ENCODE measurements at places on chromosomes 5 and 9.

GRCh38 chr9:33158843-33159776 lies 8.0 kb downstream of the B4GALT1 start:
- DNase-seq: no peak

DNA sequence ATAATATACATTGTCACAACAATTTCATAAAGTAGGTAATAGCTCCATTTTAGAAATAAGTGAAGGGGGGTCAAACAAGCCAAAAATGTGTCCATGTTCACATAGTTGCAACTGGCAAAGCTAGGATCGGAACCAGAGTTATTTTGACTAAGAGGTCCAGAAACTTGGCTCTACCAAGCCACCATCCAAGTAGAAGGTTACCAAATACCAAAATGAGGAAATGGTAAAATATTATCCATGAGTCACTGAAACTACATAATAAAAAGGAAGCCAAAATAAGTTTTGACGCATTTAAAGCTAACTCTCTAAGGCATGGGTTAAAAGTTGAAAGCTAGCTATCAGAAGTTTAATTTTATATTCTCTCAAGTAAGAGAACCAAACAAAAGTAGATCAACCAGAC lies 886.9 kb upstream of the DMAC1 start:
- DNase-seq: no peak

- no peak for DNase-seq
Observed at GRCh38 chr9:32954642-32955041, 46.8 kb downstream of the APTX start.

DNA sequence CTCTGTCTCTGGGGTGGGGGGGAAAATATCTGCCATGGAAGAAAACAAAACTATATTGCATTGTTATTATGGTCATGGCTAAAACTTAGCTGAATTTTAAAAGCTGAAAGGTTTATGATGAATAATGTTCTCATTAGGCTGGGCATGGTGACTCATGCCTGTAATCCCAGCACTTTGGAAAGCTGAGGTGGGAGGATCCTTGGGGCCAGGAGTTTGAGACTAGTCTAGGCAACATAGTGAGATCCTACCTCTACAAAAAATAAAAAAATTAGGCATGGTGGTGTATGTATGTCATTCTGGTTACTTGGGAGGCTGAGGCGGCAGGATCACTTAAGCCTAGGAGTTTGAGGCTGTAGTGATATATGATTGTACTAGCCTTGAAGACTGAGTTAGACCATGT lies 44.5 kb downstream of the IPO11 start:
- DNase-seq: no peak

DNA sequence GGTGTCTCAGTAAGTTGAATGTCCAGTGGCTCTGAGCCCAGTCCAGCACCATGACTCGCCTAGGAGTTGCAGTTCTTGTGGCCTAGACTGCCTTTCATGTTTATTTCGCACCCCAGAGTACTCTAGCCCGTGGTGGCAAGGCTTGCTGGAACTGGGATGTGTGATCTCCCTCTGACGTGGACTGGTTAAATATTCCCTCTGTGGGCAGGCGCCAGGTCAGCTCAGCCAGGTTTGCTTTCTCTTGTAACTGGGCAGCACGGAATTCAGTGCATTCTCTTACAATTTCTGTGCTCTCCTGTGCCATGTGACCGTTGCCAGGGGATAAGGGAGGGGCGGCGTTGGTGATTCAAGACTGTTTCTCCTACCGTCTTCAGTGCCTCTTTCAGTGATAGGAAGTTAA lies 270.8 kb downstream of the KDM4C start:
- DNase-seq: no peak

- DNase-seq: no peak
Observed at GRCh38 chr5:180050121-180050940, 21.2 kb downstream of the RNF130 start.

GRCh38 chr9:134895908-134896833 lies 15.6 kb downstream of the FCN2 start:
- DNase-seq: no peak

GRCh38 chr5:115607935-115608334 lies 5.7 kb upstream of the TICAM2 start:
- DNase-seq: no peak

- no peak for DNase-seq
Observed at GRCh38 chr9:8857926-8858595, 1058.5 kb upstream of the DMAC1 start.

DNA sequence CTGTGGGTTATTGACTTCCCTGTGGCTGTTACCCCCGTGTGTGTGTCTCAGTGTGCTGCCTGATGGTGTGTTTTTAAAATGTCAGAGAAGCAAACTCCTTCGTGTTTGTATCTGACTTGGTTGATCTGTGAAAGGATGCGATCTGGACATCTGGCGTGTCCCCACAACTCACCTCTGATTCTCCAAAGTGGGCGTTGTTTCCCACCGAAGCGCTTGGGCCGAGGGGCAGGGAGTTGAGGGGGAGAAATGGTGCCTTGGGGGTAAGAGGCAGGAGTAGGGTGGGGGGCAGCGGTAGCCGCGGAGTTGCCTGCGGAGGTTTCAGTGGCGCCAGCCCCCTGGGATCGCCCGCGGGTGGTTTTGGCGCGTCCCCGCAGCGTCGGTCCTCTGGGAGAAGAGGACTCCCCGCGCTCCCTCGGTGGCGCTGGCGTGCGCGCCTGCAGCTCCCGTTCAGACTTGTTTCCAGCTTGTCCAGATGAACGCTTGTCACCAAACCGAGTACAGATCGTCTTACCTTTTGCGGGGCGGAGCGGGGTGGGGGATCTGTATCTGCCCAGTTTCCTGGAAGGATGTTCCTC lies 1.1 kb downstream of the MAST4 start:
- DNase-seq: no peak

DNA sequence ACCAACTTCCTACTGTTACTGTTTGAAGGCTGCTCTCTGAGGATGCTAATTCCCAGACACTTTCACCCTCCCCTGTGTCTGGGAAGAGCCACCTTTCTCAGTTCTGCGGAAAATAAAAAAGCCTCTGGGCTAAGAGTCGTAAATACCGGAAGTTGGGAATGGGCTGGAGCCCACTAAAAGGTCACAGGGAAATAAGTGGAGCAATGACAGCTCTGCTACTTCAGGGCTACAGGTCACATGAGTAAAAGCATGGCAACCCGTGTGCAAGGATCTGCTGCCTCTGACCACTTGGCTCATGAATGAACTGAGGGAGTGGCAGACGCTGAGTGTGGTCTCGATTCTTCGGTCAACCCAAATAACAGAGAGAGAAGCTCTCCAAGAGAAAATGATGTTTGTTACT lies 25.8 kb upstream of the ATP6V1G1 start:
- DNase-seq: no peak

DNA sequence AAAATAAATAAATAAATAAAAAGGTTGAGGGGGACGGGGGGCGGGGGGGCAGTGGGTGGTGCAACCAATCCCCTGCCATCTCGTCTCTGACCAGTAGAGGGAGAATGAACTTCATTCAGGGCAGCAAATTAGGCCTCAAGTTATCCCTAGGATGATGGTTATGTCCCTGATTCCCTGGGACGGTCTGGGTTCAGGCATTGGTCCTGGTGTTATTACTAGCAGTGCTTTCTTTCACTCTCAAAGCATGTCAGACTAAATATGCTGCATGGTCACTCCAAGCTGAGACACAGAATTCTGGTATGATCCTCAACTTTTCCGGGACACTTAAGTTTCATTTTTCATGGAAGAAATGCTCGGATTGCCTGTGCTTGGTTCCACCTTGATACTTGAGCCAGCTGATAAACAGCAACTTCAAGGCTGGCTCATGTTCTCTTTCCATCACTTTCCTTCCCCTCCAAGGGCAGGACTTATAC lies 59.4 kb downstream of the DAP start:
- no peak for DNase-seq

DNA sequence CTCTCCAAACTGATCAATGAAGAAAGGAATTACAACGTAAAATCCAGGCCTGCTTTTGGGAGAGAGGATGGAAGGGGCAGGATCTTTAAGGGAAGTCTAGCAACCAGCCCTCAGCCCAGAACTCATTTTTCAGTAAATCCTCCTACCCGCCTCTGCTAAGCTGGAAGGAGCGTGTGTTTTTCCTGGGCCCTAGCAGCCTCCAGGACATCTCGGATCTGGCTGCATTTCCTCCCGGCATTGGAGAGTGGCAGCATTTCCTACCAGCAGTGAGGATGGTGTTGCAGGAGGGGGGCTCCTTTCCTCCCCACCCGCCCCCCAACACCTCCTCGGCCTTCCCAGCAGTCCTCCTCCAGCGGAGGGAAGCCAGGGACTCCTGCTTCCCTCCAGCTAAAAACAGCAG lies 54.5 kb downstream of the DCP2 start:
- no peak for DNase-seq

DNA sequence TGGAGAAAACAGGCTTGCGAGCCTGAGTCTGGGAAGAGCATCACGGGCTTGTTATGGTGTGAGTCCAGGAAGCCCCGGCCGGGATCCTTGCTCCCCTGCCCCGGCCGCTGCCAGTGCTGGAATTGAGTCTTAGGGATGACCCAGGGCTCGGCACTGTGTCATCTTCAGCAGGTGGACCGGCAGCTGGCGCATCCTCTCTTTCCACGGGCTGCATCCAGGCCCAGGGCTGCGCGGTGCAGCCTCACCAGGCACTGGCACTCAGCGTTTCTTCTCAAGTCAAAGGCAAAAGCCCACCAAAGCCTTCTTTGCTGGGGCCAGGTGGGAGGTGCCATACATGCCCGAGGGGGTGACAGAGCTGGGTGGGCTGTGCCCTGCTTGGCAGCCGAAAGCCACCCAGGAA lies 46.6 kb downstream of the COL5A1 start:
- DNase-seq: no peak

DNA sequence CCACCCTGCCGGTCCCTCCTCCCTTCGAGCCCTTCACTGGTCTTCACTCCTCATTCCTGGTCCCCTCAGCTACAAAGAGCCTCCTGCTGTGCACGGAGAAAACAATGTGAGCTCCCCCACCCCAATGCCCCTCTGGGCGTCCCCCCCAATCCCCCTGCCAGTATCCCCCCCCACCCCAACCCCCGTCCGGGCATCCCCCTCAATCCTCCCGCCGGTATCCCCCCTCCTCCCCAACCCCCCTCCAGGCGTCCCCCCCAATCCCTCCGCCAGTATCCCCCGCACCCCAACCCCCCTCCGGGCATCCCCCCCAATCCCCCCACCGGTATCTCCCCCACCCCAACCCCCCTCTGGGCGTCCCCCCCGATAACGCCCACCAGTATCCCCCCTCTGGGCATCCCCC lies 42.8 kb downstream of the EXD3 start:
- DNase-seq: no peak

- no peak for DNase-seq
Observed at GRCh38 chr5:57778501-57779091, 296.0 kb upstream of the ACTBL2 start.

- DNase-seq: no peak
Observed at GRCh38 chr5:168681556-168682183, 102.5 kb upstream of the PANK3 start.

GRCh38 chr5:173961418-173961817 lies 27.6 kb upstream of the C5orf47 start:
- DNase-seq: no peak
